ENCODE measurements at places on chromosomes 12 and 14.

DNA sequence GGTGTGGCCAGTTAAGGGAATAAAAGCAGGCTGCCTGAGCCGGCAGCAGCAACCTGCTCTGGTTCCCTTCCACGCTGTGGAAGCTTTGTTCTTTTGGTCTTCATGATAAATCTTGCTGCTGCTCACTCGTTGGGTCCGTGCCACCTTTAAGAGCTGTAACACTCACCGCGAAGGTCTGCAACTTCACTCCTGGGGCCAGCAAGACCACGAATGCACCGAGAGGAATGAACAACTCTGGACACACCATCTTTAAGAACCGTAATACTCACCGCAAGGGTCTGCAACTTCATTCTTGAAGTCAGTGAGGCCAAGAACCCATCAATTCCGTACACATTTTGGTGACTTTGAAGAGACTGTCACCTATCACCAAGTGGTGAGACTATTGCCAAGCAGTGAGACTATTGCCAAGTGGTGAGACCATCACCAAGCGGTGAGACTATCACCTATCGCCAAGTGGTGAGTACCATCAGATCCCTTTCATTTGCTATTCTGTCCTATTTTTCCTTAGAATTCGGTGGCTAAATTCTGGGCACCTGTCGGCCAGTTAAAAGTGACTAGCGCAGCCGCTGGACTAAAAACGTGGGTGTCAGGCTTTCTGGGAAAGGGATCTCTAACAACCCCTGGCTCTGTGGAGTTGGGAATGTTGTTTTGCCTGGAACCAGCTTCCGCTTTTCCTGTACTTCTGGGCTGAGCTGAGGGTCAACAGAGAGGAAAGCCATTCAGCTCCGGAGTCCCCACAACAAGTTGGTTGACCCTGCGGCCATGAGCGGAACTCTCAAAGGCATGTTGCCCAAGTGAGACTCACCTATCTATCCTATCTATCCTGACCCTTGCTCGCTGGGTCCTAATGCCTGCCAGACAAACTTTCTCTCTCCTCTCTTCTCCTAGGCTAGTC, at the start of gene DHRS2:
TSS of gene DHRS2 (plus strand) at position 48 of the 895 bp plus-strand sequence. CDS start 2,501 bp downstream, outside the sequence.
- no peak for DNase-seq

- DNase-seq: no peak
These were observed 6.5 kb upstream of the PNMA1 start for GRCh38 chr14:73720636-73721035.

DNA sequence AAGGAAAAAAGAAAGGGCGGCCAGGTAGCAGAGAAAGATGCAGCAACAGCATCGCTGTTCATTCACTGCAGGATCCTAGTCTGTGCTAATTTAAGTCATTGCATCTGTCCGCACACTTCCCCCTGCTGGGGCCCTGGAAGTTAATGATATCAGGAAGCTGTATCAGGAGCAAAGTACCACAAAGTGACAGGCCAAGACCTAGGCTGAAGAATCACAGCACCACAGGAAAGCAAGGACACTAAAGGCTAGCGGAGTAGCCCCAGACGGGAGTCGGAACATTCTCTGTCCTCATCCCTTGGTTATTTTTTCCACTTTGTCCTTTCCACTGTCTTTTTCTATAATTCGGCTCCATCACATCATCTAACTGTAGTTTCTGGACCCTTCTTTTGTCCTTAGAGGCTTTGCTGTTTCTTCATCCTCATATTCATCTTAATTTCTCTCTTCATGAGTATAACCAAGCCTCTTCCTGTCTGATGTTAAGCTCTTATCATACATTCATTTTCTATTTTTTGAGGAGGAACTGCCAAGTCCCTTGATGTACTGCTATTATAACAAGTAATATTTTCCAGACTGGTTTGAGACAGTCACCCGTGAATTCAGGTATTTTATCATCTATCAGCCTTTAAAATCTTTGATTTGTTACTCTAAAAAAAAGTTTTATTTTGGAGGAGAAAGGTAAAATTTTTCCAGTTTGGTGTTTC, 28.3 kb downstream of the DUSP16 start:
- no peak for DNase-seq

DNA sequence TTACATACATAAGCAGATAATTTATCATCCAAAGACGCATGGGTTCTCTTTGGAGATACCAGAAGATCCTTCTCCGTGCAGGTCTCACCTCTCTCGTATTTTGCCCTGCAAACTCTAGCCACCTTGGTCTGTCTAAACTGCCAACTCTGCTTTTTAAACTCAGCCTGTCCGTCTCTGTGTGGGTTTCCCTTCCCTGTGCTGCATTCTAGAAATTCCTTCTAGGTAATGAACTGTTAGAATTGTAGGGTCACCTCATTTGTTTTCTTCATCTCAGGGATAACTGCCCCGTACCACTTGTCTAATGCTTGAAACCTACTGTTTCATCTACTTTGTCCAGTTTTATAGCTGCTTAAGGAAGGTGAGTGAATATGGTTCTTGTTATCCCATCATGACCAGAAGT, 45.4 kb upstream of the CCDC196 start:
- DNase-seq: no peak

DNA sequence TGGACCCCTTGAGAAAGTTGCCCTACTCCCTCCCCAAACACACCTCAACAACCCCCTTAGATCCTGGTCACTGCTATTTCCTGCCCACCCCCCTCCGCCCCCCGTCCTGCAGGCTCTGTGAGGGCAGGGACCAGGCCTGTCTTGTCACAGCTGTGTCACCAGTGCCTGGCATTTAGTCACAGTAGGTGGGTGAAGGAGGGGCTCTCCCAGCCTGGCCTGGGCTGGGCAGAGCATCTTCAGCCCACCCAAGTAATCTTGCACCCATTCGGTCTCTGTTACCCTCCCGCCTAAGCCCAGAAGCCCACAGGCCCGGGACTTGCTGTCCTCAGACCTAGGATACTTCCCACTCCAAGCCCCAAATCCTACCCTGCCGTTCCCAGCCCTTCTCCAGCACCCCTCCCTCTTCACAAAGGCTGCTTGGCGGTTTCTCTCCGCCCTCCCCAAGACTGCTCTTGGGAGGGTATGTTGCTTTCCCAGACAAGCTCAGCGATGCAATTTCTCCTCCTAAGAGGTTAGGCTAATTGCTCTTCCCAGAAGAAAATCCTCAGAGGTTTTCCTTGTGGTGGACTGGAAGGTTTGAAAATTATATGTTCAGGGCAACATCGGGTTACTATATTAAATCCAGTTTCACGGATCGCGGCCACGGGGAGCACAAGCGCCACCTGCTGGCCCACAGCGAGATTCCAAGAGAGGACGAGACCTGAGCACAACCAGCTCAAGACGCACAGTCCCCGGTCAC, 50.8 kb upstream of the ZFP36L1 start:
- peak; percentile 39 for DNase-seq

- no peak for DNase-seq
These were observed 121.8 kb upstream of the PLXNC1 start for GRCh38 chr12:94026596-94026995.

- DNase-seq: no peak
These were observed 5.2 kb upstream of the HSP90B1 start for GRCh38 chr12:103924761-103925641.

GRCh38 chr14:93912782-93913181, 14.4 kb upstream of the FAM181A start:
- no peak for DNase-seq

DNA sequence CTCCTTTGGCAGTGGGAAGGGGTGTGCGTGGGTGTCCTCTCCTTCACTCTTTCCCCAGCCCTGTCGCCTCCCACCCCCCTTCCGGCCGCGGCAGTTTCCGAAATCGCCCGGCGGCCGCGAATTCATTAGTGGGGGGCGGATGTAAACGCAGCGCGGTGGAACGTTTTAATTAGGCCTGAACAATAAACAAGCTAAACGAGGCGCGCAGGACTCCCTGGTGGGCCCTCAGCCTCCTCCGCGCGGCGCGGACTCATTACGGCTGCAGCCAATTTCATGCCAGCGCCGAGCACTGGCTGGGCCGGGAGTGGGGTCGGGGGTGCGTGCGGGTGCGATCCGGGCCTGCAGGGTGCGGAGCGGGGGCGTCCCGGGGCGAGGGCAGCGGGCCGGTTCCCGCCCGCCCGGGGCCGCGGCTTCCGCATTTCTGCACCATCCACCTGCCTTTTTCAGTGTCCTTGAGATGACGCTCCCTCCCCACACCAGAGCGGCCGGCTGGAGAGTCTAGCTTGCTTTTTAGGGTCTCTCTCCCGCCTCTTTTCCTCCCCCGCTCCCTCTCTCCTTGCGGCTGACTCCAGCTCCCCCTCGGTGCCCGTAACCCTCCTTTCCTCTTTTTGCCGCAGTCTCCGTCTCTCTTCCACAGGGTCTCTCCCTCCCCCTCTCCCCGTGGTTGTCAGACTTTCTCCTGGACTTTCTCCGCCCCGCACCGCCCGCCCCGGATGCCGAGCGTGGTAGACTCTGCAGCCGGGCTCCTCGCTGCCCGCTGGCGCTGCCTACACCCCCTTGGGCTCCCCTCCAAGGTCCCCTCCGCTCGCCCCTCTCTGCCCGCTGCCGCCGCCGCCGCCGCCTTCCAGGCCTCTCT, at the start of gene CISTR:
TSS of gene CISTR (minus strand) at position 644 of the 856 bp plus-strand sequence.
- no peak for DNase-seq

DNA sequence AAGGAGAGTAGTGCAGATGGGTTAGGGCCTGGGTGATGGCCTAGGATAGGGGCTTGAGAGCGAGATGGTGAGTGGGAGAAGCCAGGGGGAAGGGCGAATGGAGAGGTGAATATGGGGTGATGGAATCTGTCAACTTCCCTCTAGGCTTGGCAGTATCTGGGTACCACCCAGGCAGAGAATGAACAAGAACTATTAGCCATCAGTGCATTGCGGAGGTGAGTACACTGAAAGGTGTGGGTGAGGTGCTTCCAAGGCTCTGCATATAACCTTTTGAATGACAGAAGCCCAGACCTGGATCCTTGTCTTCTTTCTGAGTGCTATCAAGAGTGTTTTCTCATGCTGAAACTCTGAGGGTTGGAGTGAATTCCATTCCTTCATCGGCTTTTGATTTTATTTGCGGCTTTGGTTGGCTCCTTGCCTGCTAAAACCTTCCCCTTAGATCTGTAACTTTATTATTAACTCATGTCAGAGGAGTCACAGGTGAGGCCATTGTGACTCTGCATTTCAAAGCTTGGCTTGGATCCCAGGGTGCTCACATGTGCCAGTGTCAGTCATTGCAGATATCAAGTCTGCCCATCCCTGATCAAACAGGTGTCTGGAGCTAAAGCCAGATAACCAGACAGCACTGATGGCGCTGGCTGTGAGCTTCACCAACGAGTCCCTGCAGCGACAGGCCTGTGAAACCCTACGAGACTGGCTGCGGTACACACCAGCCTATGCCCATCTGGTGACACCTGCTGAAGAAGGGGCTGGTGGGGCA, 18.6 kb downstream of the PEX5 start:
- no peak for DNase-seq

GRCh38 chr14:57987051-57987450, 121.2 kb upstream of the SLC35F4 start:
- no peak for DNase-seq

- no peak for DNase-seq
These were observed 42.0 kb upstream of the CHPT1 start for GRCh38 chr12:101655393-101655792.

GRCh38 chr14:21299562-21300130, 19.8 kb downstream of the RPGRIP1 start:
- no peak for DNase-seq

DNA sequence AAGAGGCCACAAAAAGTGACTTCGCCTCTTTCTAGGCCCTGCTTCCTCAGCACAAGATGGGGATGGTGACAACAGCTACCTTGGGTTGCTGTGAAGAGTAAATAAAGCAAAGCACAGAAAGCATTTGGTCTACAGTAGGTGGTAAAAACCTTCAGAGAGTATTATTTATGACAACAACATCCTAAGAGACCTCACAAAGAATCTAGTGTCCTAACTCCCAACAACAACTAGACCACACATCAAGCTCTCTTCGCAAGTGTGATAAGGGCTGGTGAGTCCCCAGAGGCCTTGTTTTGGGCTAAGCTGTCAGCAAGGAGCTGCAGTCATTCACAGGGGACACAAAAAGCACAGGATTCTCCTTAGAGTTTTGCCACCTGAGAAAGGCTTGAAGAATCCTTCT, 84.9 kb downstream of the EFCAB11 start:
- DNase-seq: no peak

GRCh38 chr12:32107359-32108267, 966 bp downstream of the BICD1 start:
- DNase-seq: no peak

DNA sequence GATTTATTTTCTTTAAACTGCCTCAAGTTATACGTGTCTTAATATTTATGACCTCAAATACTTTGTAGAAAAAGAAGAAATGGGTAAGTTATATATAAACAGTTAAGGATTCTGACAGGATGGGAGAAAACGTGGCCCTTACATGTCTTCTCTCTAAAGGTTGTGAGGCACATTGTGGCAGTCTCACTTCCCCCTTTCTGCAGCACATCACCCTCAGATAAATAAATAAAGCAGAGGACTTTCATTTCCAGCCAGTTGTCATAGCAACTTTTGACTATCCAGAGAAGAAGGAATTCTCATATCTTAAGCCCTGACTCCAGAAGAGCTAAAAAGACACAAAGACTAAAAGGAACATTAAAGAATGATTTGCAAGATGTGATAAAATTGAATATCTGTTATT, 28.8 kb upstream of the CEP83 start:
- no peak for DNase-seq

DNA sequence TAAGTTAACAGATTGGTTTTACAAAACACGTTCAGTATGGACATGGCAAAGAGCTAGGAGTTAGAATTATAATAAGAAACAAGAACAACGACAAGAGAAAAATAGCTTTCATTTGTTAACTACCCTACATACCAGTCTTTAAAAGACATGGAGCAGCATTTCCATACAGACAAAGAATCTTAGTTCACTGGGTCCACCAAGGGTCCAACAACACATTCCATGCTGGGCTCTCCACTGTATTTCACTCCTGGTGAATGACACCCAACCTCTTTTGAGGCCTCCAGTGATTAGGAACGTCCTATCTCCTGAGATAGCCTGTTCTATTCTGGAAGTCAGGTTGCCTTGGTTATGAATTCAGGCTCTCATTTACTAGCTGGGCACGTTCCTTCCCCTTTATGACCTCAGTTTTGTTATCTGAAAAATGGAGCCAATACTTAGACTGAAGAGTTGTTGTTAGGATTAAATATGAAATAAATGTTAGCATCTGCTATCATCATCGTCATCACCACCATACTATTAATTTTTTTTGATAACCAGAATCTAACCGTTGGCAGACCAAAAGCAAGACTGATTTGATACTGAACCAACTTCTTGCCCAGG, 37.7 kb downstream of the C12orf75 start:
- DNase-seq: no peak

DNA sequence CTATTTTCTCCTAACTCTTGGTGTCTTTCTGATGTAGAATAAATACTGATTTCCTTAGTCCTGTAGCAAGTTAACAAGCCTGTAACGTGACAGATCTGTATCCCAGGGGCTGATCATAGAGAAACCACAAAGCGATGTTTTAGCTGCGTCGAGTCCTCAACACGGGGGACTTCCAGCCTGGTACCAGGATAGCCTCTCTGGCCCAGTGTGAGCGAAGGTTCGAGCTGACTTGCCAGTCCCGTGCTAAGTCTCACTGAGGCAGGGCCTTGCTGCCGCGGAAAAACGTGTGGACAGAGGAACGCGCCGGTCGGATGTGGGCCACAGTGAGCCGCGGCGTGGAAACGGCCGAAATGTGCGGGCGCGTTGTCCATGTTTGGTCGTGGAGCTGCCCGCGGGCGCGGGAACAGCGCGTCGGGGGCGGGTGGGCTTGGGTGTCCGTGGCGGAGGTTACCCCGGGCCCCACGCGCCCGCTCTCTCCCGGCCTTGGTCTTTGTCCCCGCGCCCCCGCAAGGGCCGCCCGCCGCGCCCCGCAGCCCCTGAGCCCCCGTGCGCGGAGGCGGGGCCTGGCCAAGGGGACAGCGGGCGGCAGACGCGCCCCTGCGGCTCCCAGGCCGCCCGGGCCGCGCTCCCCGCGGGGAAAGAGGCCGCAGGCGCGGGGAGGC, 531 bp upstream of the EML1 start:
- no peak for DNase-seq

- DNase-seq: no peak
These were observed 108.9 kb upstream of the PLEKHG7 start for GRCh38 chr12:92593734-92594402.
